Stimulated activated CD8-positive, alpha-beta memory T cell treated with anti-CD3 and anti-CD28 coated beads, Interleukin-4, amount 100 ng/mL, for 4 hours (primary cell): ENCODE measurements at places on chromosomes 3 and 15.

DNA sequence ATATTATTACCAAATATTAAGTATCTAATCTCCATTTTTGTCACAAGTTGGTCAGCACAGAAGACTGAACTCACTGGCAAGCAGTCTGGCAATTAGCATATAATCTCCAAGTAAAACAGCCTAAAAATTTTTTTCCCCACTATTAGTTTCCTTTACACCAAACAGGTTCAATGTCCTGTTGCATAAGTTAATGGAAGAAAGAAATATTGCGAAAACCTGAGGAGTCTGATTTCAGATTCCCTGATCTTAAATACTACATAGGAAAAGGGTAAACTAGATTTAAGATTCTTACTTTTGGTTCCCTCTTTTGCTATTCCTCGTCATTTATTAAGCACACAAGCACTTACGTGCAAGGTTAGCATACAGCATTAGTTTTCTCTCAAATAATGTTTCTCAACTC is 133.2 kb upstream of the PLXND1 start:
- no peak for DNase-seq

- DNase-seq, result no peak
Measured at GRCh38 chr3:156140001-156140595, 19.7 kb downstream of the KCNAB1 start.

GRCh38 chr3:15007681-15008141 is 57.4 kb downstream of the MRPS25 start:
- no peak for DNase-seq

DNA sequence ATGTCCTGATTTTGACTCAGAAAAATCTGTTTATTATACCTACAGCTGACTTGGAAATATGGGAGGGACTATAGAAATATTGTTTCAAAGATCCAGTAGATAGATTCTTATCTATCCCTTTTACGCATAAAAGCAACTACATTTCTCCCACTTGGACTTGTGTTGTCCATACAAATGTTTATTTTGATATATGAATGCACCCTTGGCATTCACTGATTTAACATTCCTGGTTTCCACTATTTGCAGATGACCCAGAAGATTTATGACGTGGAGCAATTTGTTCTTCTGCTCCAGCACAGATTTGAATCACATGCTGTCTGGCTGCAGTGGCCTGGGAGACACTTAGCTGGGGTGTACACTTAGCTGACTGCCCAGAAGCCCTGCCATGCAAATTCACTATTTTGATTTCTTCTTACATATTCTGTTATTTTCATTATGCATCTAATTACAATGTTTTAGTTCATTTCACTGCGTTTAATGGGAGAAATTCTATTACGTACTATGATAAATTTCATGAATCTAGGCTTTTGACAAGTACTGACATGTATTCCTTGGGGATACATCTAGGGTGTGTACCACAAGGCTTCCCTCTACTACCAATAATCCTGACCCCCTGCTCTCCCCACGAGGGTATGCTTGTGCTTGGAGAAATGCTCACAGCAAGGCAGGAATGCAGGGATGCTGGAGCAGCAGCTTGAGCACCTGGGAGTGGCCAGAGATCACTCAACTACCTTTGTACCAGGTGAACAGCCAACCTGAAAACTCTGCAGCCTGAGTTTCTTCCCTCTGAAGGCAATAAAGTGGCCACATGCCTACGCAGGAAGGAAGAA is 223.6 kb upstream of the TBL1XR1 start:
- no peak for DNase-seq

DNA sequence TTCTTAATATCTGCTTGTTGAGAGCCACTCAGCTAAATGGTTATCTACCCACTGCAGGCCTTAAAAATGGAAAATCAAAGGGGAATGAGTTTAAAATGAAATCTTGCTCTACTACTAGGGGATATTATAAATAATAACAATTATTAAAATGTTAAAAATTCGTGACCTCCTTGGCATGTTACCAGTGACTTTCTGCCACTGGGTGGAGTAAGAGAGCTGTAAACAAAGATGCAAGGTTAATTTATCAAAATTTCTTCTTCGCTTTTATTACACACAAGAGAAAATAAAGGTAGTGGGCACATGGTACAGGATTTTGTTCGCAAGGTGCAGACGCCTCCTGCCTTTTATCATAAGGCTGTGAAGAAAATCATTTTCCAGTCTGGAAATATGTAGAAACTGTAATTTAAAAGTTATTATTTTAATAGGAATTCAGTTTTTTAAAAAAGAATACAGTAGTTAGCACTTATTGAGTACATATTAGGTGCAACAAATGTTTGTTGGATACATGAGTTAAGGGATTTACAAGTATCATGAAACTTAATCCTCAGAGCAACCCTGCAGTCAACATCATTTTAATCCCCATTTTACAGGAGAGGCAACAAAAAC is 272.6 kb downstream of the SUCLG2 start:
- DNase-seq, result no peak

DNA sequence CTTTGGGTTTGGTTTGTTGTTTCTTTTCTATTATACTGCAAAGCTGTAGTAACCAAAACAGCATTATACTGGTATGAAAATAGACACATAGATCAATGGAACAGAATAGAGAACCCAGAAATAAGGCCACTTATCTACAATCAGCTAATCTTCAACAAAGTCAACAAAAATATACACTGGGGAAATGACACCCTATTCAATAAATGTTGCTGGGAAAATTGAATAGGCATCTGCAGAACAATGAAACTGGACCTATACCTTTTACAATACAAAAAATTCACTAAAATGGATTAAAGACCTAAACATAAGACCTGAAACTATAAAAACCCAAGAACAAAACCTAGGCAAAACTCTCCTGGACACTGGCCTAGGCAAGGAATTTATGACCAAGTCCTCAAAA is 52.9 kb downstream of the TLNRD1 start:
- DNase-seq, result no peak

DNA sequence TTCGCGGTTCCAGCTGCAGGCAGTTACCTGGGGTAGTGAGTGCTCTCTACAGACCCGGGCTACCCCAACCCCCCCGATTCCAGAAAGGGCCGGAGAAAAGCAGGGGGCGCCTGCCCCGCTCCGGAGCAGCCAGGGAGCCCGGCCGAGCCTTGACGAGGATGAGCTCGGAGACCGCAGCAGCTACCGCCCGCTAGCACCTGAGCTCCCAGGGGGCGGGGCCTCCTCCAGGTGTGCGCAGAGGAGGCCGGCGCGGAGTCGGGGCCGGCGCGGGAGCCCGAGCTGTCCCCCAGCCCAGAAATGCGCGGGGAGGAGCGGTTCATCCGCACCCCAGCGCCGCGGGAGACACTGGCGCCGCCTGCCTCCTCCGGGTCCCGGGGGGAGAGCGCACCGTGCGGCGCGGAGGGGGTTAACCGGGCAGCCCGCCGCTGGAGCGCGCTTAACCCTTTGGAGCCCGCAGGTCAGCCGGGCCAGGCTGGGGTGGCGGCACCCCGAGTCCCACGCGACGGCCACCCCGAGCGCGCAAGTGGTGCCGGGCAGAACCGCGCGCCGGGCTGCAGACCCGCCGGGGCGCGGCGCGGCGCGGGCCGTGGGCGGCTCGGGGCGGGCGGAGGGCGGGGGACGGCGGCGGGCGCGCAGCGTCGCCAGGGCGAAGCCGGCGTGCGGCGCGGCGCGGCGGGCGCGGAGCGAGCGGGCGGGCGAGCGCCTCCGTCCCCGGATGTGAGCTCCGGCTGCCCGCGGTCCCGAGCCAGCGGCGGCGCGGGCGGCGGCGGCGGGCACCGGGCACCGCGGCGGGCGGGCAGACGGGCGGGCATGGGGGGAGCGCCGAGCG is at the start of gene CACNA1D:
Gene CACNA1D (plus strand): TSS at position 649 of the 829 bp plus-strand sequence. CDS start 556 bp downstream, outside the sequence.
- no peak for DNase-seq

GRCh38 chr15:90606641-90607040 is 76.9 kb downstream of the CRTC3 start:
- DNase-seq, result no peak

DNA sequence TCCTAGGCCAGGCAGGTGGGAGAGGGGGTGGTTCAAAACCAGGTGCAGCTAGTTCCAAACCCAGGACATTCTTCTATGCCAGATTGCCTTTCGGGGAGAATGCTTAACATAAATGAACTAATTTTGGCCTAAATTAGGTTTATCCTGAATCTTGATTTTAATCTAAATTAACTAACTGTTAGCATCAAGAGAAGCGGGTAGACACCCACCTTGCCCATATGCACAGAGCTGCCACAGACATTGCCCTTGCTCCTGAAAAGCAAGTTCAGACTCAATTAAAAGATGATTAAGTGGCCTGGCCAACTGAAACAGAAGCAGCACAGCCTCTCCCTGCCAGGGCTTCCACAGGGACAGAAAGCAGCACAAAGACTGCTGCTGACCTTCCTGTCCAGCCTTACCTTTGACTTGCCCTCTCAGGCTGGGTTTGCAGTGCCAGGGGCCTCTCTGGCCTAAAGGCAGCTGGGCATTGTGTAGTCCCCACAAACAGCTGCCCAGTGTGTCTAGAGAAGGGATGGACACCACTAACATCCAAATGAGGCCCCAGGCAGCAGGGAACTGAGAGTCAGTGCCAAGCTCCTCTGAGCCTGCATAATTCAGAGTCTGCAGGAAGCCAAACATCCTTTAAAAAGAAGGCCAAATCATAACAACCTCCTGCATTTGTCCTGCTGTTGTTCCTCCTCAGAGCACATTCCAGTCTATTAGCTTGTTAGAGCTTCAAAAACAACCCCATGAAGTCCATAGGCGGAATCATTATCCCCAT is 15.4 kb upstream of the OXTR start:
- DNase-seq, result no peak

- no peak for DNase-seq
Measured at GRCh38 chr3:99407257-99407656, 231.1 kb upstream of the COL8A1 start.

GRCh38 chr3:114450008-114450596 is 156.3 kb downstream of the TIGIT start:
- no peak for DNase-seq

DNA sequence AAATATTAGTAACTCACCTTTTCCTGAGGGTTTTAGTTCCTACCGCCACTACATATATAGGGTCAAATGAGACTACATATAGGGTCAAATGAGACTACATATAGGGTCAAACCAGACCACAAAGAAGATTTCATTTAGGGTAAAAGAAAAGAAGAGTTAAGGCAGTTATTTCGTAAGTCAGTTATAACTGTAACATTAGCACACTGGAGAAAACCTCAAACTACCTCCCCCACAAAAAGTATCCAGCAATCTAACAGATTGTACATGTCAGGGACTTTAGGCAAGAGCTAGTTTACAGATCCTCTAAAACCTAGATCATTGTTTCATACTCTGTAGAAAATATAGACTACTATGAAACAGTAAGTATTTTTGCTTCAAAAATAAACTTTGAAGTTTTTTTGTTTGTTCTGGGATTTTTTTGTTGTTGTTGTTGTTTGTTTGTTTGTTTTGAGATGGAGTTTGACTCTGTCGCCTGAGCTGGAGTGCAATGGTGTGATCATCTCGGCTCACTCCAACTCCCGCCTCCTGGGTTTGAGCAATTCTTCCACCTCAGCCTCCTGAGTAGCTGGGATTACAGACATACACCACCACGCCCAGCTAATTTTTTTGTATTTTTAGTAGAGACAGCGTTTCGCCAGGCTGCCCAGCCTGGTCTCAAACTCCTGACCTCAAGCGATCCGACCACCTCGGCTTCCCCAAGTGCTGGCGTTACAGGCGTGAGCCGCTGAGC is 92.4 kb upstream of the CGNL1 start:
- no peak for DNase-seq

DNA sequence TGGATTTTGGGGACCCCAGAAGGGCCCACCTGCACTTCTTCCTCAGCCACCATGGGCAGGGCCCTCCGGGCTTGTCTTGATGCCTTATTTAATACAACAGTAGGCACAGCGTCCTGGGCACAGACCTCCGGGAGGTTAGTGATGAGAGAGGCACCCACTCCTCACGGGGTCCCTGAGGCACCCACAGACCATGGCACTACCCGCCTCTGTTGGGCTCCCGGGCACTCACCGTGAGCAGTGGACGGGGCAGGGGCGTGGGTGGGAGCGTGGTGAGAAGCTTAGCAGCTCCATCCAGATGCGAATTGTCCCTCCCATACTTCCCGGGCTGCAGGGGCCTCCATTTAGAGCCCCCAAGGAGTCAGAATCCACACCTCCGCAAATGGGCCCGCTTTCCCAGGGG is 317 bp upstream of the MESP2 start:
- DNase-seq, result no peak

DNA sequence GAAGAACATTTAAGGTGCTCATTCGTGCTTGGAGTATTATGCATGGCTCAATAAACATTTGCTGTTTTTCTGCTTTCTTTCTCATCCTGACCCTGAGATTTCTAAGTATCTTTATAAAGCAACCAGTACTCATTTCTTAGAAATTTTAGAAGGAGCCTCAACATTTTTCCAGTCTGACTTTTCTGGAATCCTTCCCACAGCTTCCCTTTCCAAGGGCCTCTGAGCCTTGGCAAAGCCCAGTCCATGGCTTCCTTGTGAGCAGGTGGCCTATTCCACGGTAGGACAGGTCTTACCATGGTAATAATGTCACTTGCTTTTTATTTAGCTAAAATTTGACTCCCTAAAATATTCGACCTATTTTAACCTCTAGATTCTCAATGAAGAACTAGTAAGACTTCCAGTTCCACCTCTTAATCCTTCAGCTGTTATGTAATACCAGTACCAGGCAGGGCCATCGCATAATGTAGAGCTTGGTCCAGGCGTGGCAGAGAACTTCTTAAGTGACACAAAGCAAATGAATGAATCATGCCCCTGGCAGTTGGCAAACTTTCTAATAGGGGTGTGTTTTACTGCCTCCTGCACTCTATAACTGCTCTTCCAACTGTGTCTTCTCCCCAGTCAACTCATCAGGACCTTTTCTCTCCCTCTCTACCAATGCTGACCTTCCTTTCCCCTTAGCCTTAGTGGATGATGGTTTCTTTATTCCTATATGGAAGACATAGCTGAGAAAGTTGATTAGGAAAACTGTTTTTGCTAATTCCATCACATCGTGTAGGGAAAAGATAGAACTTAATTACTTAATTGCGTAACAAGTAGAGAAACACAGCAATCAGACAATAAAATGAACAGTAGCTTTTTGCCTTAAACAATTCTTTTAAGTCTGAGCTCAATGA is 894 bp upstream of the TM4SF4 start:
- DNase-seq, result no peak

- DNase-seq, result no peak
Measured at GRCh38 chr3:7357101-7357500, 496.2 kb downstream of the GRM7 start.

DNA sequence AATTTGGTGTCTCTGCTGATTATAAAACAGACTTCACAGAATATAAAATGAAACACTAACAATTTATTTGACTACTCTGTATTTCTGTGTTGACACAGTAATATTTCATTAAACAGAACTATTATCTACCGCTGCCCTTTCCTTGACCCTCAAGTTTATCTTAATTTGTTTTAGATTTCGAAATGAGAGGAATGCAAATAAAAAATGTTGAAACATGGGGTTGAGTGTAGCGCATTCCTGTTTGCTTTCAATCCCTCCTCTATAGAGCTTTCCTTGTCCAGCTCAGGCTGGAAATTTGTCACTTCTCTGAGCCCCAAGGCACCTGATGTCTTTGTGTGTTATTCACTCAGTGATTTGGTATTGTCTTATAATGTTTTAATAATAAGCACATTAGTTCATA is 550.2 kb downstream of the ZBBX start:
- no peak for DNase-seq

- DNase-seq, result no peak
Measured at GRCh38 chr15:66763186-66764071, 61.4 kb downstream of the SMAD6 start.

- DNase-seq, result peak; percentile 57
Measured at GRCh38 chr3:133927540-133928066, 31.9 kb upstream of the RAB6B start.

GRCh38 chr3:32423534-32423933 is 31.9 kb downstream of the CMTM7 start:
- no peak for DNase-seq
